SHP77 (cell line): ENCODE measurements at places on chromosomes 6 and 20.

DNA sequence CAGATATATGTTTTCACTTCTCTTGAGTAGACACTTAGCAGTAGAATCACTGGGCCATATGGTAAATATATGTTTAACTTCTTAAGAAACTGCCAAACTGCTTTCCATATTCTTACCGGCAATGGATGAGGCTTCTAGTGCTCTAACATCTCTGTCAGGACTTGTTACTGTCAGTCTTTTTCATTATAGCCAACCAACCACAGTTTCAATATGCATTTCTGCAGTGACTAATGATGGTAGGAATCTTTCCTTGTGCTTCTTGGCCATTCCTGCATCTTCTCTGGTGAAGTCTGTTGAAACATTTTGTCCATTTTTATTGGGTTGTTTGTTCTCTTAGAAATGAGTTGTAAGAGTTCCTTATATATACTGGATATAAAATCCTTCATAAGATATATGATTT lies 66.0 kb upstream of the SYNDIG1 start:
- no peak for DNase-seq

DNA sequence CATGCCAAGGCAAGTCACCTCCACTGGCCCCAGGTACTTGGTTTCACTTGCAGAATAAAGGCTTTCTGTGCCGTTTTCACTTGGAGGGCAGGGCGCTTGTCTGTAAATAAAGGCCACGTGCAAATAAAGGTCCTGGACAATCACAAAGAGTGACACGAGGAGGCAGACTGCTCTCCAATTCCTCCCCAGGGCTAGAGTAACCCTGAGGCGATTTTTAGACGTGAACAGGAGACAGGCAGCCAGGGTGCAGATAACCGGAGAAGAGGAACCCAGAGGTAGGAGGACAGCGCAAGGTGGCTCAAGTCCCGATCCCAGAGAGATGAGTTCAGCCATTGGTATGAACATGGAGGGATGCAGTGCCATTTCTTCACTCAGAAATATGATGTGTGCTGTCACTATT lies 327.4 kb downstream of the KIF16B start:
- no peak for DNase-seq

GRCh38 chr6:131460614-131461000 lies 112.4 kb upstream of the ARG1 start:
- no peak for DNase-seq

- DNase-seq, result peak; percentile 70
These were observed 47.8 kb downstream of the PSMB1 start for GRCh38 chr6:170505306-170505705.

- no peak for DNase-seq
These were observed 113.4 kb upstream of the BEND3 start for GRCh38 chr6:107228754-107229153.

DNA sequence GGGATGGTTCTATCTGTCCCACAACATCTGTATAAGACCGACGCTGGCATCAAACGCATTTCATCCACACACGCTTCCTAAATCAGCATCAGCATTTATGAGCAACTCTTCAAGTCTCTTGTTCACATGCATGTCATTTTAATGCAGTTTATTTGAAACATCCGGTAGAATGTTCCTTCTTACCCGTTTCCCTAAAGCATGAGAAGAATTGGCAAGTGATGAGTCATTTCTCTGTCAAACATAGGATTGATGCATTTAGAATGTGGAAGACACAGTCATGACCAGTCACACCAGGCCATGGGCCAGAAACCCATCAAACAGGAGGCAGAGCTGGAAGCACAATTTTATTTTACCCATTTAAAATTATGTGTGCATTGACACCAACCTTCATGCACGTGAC lies 122.8 kb downstream of the UST start:
- no peak for DNase-seq

GRCh38 chr6:93047033-93047432 lies 372.3 kb downstream of the EPHA7 start:
- DNase-seq, result no peak

- no peak for DNase-seq
These were observed 6.2 kb downstream of the ELMO2 start for GRCh38 chr20:46400253-46400652.

GRCh38 chr6:128754658-128755256 lies 128.2 kb upstream of the LAMA2 start:
- DNase-seq, result no peak

DNA sequence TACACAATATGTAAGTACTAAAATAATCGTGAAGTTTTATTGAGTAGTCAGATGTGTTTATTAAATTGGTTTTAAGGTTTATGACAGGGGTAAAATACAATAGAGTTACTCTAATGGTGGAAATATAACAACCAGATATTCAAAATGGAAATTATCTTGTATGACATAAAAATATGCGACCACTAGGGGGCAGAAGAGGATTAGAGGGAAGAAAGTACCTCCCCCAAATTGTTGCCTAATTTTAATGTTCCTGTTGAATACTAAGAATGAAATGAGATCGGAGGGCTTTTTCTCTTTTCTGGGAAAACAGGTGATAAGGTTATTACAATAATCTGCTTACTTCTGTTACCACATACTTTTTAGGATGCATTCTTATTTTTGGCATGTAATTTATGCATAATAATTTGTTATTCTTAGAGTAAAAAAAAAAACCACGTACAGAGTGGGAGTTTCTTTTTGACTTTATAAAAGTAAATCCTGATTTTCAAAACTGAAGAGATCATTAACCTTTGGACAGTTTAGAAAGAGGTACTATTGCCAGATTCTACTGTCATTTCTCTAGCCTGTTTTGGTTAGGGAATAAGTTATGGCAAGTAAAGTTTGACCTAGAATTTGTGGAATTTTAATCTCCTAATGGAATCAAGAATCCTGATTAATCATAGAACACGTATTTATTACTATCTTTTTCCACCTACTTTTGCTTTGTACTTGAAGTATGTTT lies 159.2 kb downstream of the CD109 start:
- peak; percentile 29 for DNase-seq

- no peak for DNase-seq
These were observed 5.9 kb upstream of the FUCA2 start for GRCh38 chr6:143517447-143517773.

- DNase-seq, result no peak
These were observed 21.9 kb upstream of the IPCEF1 start for GRCh38 chr6:154378518-154378917.

- DNase-seq, result no peak
These were observed 87.0 kb upstream of the RNF24 start for GRCh38 chr20:4102381-4102780.

DNA sequence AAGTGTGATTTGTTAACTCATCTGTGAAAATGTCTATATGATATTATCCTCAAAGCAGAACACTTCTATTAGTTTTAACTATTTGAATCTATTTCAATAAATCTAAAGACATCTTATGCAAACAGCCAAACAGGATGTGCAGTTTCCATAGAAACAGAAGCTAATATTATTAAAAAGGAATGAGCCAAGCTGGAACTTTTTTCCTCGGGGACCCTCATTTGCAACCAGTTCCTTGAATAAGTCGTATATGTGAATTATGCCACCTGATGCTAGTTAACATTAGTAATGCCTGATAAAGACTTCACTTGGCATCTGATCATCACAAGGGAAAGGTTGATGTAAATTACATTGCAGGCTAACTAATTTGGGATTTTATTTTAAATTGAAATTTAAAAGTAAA lies 216.9 kb upstream of the SMLR1 start:
- DNase-seq, result no peak

GRCh38 chr6:54810147-54810546 lies 36.4 kb upstream of the FAM83B start:
- no peak for DNase-seq

- DNase-seq, result no peak
These were observed 109.2 kb downstream of the BMP7 start for GRCh38 chr20:57157106-57157691.

DNA sequence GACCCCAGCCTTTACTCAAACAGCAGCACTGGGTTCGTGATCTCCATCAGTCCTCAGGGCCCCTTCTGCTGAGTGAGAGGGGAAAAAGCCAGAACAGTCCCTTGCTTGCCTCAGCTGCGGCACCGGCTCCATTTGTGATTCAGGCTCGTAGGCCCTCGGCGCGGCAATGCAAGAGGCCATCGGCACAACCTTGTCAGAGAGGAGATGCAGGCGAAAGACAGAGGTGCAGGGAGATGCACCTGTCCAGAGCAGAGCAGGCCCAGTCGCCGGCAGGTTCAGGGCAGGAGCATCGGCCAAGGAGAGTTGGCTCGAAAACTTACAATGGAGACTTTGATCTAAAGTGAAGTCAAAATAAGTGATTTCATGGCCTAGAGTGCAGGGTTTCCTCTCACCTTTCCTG lies 171.6 kb downstream of the SMOC2 start:
- DNase-seq, result no peak

- DNase-seq, result no peak
These were observed 594.3 kb upstream of the NRSN1 start for GRCh38 chr6:23531666-23532065.

- no peak for DNase-seq
These were observed 700.6 kb downstream of the HACE1 start for GRCh38 chr6:104159045-104159618.

- DNase-seq, result no peak
These were observed 76.1 kb upstream of the PRL start for GRCh38 chr6:22372922-22373321.

DNA sequence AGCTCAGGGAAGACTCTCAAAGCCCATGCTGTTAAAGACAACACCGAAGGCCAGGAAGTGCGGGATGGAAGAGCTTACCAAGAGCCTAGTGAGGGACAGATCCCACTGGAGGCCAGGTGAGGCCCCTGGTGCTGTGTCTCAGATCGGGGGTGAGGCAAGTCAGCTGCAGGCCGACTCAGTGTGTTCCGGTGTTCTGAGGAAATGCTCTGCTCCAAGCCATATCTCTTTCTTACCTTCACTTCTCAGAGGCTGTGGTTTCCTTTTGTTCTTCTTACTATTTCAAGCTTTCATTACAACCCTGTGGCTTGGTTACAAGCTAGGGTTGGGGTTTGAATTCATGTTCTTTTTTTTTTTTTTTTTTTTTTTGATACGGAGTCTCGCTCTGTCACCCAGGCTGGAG lies 114.3 kb upstream of the ZFP64 start:
- DNase-seq, result no peak

DNA sequence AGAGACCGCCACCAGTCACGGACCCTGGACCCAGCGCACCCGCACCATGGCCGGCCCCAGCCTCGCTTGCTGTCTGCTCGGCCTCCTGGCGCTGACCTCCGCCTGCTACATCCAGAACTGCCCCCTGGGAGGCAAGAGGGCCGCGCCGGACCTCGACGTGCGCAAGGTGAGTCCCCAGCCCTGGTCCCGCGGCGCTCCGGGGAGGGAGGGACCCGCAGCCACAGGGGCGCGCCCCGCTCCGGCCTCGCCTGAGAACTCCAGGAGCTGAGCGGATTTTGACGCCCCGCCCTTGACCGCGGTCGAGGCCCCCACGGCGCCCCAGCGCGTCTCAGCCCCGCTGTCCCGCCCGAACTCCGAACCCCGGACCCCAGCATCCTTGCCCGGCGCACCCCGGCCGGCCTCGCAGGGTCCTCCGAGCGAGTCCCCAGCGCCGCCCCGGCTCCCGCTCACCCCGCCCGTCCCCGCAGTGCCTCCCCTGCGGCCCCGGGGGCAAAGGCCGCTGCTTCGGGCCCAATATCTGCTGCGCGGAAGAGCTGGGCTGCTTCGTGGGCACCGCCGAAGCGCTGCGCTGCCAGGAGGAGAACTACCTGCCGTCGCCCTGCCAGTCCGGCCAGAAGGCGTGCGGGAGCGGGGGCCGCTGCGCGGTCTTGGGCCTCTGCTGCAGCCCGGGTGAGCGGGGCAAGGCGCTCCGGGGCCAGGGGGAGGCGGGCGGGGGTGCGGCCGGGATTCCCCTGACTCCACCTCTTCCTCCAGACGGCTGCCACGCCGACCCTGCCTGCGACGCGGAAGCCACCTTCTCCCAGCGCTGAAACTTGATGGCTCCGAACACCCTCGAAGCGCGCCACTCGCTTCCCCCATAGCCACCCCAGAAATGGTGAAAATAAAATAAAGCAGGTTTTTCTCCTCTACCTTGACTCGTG lies at the start of gene OXT:
Gene OXT, plus strand, starts transcription at position 11 of the 920 bp plus-strand sequence. Its CDS starts 36 bp downstream, at position 47.
- no peak for DNase-seq

- DNase-seq, result no peak
These were observed 139.2 kb downstream of the SOX4 start for GRCh38 chr6:21732731-21733130.

DNA sequence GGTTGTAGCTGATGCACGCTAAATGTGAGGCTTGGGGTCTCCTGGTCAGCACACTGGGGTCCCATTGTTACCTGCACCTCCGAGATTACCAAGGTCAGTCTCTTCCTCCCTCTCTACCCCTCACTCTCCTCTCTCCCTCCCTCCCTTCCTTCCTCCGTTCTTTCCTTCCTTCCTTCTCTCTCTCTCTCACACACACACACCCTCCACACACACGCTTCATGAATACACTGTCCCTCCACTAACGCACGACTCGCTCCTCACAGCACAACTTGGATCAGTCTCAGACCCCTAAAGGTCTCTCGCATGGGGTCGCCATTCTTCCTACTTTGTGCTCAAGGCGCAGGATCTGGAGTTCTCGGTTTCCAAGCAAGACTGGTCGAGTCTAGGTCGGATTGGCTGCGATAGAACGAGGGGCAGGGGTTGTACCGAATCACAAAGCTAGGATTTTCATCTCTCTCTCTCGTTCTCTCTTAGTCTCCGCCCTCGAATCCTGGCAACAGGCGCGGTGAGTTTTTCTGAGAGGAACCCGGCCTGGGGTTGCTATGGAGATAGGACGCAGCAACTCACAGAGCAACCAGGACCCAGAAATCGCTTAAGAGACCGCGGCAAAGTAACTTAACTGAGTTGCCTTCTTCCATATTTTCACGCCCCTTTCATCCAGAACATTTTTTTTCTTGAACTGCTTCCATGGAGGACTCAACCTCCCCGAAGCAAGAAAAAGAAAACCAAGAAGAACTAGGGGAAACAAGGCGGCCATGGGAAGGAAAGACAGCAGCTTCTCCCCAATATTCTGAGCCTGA lies at the start of gene RSPH4A:
Gene RSPH4A, plus strand, starts transcription at position 543 of the 800 bp plus-strand sequence. Its CDS starts 145 bp downstream, at position 688.
- peak; percentile 94 for DNase-seq

- peak; percentile 39 for DNase-seq
These were observed 160.0 kb downstream of the TBXT start for GRCh38 chr6:166007349-166008263.

DNA sequence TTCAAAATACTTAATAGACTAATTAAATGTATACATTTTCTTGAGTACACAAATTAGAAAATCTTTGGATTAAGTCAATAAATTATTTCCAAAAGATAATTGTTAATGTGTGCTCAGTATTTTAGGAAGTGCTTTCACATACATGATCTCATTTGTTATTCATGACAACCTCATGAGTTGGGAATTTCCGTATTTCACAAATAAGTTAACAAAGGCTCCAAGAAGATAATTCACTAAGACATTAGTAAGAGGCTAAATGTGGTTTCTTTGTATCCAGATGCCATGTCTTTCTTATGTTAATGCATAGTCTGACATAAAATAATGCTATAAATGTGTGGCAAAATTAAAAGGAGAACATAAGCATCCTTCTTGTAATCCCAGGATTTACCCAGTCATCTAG lies 79.5 kb upstream of the TCF21 start:
- DNase-seq, result no peak
